Activated CD8-positive, alpha-beta memory T cell treated with anti-CD3 and anti-CD28 coated beads for 1 hour (primary cell): ENCODE measurements at places on chromosomes 13 and 19.

- DNase-seq = no peak
These were observed 7.2 kb upstream of the RASL11A start for GRCh38 chr13:27263438-27263837.

DNA sequence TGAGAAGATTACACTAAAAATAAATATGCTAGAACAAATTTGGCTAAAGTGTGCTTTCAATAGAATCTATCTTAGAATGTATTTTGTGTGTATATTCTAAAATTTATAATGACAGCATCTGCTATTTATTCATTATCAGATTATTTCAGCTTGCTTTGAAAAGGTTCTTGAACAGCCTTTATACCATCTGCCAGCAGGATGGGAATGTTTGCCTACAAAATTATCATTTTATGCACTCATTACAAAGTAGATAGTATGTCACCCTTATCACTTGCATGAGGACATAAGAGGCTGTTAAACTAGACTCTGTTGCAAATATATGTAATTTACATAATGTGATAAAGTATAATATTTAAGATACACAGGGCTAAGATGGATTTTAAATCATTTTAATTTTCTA, 1286.9 kb upstream of the PCDH20 start:
- no peak for DNase-seq

DNA sequence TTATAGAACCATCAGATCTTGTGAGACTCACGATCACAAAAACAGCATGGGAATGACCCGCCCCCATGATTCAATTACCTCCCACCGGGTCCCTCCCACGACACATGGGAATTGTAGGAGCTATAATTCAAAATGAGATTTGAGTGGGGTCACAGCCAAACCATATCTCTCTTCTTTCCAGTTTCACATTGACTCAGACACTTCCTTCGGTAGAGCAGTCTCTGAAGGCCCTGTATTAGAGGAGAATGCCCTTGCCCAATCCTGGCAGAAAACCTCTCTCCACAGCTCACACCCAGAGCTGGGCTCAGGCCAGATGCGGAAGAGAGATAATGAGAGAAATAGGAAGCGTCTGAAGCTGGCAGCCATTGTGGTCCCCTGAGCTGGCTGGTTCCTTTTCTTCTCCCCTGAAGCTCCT, 72.4 kb upstream of the CLDN10 start:
- DNase-seq = no peak

GRCh38 chr13:67854990-67855389, 624.9 kb upstream of the PCDH9 start:
- no peak for DNase-seq

- no peak for DNase-seq
These were observed 264.7 kb upstream of the STARD13 start for GRCh38 chr13:33550276-33550675.

DNA sequence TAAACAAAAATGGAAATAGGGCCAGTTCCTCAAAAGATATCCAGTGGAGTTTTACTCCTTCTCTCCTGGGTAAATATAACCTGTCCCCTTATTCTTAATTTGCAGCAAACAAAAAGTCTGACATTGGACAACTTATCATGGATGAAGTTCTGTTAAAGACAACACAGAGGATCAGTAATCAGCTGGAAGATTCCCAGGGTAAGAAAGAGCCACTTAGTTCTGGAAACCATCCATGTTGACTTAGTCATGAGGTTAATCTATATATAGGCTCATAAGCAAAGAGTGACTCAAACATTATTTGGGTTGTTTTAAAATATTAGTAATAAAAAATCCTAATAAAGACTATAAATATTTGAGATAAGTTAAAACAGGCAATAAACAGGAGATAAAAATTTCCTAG, 40.5 kb upstream of the EBPL start:
- no peak for DNase-seq

DNA sequence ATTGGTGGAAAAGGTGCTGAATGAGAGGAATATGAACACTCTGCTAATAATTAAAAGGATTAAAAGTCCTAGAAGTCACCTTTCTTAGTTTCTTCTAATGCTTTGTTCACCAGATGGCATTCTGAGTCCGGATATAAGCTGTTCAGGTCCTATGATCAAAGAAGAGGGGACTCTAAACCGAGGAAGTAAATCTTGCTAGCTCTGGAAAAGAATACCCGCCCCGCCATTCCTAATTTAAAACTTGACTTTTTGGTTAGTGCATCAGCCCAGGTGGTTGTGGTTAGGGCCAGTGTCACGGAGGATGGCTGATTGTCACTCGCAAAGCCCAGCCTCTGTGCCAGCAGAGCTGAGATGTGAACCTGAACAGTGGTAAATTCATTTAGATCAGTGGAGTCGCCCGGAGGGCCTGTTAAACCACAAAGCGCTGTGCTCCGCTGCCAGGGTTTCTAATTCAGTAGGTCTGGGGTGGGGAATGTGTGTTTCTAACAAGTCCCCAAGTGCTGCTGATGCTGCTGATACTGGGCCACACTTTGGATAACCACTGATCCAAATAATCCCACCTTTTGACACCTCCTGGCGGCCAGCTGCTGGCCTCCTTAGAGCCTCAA, 425.4 kb downstream of the DCT start:
- DNase-seq = no peak

DNA sequence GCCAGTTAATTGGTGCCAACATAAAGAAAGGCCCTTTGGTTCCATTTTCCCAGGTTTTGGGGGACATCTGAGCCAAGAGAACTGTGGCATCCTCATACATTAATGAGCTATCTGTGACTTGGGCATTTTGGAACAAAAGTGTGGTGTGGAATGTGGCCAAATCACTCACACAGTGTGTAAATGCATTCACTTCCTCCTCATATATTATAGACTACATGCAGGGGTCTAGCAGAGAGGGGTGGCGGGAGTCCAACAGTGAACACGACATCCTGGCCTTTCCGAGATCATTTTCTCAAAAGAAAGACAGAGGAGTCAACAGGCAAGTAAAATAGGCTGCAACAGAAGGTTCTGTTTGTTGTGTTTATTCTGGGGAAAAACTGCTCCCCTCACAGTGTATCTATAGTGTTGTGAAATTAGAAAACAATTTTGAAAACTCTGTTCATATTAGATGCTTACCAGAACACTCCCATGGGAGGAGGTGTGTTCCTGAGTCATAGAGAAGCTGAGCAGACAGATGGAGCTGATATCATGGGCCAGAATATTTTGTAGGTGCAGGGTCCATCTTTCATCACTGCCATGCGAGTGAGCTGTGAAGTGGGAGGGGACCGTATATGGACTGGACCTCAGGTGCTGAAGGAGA, 36.9 kb downstream of the PABPC3 start:
- DNase-seq = no peak

GRCh38 chr19:13400296-13400695, 106.0 kb downstream of the CACNA1A start:
- DNase-seq = no peak

- DNase-seq = peak; percentile 67
These were observed 13.5 kb upstream of the TLE5 start for GRCh38 chr19:3075605-3076431.

DNA sequence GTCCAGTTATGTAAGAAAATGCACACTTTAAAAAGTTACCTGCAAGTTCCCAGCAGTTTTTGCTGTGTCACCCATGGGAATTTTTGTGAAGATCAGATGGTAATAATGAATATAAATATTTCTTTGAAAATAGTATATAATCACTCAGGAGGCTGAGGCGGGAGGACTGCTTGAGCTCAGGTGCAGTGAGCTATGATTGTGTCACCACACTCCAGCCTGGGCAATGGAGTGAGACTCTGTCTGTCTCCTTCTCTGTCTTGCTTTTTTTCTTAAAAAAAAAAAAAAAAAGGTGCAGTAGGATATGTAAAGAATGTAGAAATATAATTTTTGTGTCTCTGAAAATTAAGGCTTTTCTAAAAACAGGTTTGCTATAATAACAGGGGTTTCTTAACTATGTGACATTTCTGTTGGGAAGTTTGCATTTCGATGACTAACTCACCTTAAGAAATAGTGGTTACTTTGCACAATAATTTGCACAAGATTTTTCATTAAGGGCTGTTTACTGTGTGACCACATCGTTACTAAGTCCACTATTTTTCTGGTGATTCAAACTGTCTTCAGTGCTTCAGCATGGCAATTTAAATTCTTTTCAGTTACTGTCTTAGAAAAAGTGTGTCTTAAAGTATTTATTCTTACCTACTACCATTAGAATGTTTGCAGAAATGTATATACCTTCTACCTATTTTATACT, 37.3 kb downstream of the DNAJC3 start:
- DNase-seq = no peak

DNA sequence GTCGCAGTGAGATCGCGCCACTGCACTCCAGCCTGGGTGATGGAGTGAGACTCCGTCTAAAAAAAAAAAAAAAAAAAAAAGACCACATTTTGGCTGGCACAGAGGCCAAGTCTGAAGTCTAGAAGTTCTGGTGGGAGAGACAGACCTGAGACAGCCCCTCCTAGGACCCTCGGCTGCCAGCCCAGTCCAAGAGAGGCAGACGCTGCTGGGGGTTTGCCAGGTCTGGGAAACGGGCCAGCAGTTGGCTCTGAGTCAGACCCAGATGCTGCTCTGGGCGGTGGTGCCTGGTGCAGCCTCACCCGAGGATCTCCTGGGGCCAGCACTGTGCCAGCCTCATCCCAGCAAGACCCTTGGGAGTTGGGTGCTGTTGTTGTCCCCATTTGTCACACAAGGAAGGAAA, 5.8 kb downstream of the FCHO1 start:
- no peak for DNase-seq

- DNase-seq = no peak
These were observed 1712.4 kb downstream of the EFNB2 start for GRCh38 chr13:104823071-104823470.

DNA sequence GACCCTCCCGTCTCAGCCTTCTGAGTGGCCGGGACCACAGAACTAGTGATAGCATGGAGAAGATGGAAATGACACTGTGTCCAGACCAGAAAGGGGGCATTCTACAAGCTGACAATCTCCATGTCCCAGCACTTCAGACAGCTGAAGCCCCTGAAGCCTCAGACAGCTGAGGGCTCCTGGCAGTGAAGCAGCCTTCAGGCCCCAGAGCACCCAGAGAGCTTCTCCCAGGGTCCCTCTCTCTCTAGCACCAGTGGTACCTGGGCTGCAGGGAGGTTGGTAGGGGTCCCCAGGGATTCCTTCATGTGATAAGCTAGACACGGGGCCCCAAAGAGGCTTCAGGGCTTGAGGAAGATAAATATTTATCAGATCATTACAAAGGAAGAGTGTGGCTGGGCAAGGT, 7.6 kb upstream of the POP4 start:
- DNase-seq = no peak

DNA sequence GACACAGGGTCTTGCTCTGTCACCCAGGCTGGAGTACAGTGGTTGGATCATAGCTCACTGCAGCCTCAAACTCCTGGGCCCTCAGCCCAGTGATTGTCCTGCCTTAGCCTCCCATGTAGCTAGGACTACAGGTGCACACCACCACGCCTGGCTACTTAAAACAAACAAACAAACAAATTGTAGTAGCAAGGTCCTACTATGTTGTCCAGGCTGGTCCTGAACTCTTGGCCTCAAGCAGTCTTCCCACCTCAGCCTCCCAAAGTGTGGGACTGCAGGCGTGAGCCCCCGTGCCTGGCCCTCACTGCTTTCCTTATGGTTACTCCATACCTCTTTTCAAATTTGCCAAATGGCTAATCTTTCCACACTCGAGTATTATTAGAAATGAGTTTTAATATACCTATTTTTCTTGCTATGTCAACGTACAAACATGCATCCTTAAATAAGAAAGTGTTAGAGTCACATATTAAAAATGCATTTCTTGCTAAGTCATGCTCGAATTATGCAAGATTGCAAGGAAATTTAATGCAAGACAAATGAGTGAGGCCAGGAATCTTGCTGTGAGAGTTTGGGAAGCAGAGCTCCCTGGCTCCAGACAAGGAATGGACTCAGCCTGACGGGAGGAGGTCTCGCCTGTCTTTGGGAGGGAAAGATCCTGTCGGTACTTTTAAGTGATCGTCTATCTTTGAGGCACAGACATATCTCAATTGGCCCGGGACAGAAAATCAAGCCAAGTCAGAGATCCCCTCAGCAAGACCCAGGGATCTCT, 39.4 kb downstream of the RFX2 start:
- no peak for DNase-seq

GRCh38 chr19:1133471-1133929, 29.7 kb downstream of the GPX4 start:
- peak; percentile 53 for DNase-seq

- DNase-seq = no peak
These were observed 662.0 kb downstream of the SLITRK1 start for GRCh38 chr13:83220241-83220640.

DNA sequence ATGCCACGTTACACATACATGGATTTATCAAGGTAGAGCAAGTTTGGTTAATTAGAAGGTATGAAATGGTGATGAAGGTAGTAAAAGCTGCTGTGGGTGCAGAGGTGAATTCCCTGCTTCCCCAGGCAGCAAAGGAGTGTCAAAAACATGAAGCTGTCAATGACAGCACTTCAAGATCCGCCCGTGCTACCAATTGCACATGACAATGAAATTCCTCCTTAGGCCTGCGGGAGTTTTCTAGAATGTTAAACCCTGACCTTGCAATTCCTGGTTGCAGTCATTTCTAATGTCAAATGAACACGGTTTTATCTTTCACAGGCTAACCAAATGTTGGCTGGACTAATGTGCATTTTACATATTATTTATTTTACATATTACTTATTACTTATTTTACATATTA, 67.7 kb upstream of the LSM14A start:
- no peak for DNase-seq

DNA sequence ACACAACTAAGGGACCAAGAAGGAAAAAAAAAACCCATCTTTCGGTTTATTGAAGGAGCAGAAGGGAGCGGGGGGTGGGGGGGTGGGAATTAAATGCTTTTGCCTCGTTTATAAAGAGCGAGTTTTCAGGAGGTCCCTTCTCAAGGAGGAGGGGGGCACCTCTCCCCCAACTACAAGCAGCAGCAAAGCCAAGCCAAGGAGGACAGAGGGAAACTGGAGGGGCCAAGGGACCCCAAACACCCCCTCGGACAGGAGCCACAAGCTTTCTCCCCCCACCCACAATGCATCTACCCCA, 2.4 kb downstream of the IRF2BP1 start:
- no peak for DNase-seq

DNA sequence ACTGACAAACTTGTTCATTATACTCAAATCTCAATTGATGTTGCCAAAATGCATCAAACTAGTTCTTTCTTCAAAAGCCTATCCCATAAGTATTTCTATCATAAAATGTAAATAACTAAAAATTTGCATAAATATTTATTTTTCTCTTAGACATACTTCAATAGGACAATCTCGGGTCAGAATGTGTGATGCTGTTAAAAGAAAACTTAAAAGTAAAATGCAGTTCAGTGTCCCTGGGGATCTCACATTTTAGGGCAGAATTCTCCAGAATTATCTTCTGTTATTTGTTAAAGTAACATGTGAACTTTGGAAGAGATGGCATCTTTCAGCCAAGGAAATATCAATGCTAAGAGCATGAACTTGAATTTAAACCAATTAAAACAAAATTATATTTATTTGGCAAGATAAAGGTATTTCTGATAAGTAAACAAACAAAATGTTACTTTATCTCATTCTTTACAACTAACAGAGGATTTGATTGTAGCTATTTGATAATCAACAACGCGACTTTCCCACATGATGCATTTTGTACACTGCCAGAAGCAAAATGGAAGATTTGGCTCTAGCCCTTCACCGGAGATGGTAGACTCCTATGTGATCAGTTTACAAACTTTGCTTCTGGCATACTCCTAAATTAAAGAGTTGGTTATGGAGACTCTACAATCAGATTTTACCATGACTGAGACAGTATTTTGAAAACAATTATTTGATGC, 169.5 kb upstream of the EDNRB start:
- DNase-seq = no peak

- DNase-seq = no peak
These were observed 360.6 kb downstream of the HS6ST3 start for GRCh38 chr13:96450326-96451020.

GRCh38 chr13:24271231-24271600, 38.2 kb upstream of the C1QTNF9 start:
- no peak for DNase-seq
